B cell (primary cell): ENCODE measurements at places on chromosomes 5 and 9. TPM values are rescaled to one million over a fixed set of nuclear protein-coding genes. Genes with fewer than 3 reads are reported as not detected.

GRCh38 chr5:172450861-172451695 is 3.2 kb downstream of the SH3PXD2B start:
- peak; percentile 36 for DNase-seq

GRCh38 chr5:93403141-93403928 is 177.7 kb downstream of the NR2F1-AS1 start:
- no peak for DNase-seq

The SLCO6A1 gene
- not detected in 2 replicates for total RNA-seq

DNA sequence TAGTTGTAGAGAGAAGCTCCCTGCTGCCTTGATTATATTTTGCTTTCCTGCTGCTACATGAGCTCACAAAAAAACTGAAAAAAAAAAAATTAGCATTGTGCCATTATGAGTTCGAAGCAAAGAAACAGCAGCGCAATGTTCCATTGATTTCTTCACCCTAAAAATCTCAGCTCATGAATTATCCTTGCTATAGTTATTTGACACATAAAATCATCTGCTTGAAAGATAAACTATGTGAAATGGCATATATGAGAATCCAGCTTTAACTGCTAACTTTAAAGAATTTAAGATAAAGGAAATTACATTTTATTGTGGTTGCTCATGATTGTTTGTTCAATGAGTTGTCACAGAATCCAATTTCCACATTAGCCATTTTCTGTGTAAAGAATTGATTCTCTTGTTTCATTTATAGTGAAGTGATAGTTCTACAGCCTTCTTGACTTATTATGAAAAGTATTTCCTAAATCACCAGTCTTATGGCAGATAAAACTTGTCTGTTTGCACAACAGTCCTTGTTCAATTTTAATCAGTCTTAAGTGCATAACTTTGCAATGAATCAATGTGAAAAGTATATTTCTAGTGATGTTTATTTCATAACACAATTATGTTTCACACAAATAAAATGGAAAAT is 1275.0 kb upstream of the CDH9 start:
- no peak for DNase-seq

DNA sequence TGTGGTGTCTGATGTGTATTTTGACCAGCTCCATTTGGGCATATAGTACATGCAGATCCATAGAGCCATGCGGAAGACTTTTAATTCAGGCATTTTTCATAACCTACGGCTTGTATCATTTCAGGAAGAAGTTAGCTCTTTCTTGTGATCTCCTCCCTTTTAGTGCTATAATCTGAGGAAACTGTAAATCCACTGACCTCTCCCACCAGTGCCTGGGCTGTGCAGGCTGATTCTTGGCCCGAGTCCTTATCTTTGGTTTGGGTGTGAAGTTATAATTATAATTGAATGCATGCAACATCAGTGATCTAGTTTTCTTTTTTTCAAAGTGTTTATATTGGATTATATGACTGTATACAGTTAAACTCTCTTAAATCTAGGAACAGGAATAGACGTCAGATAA is 247.9 kb downstream of the PCSK5 start:
- DNase-seq, result no peak

The FYB1 gene
- total RNA-seq, result 1.00 and 1.3 TPM in 2 replicates

The LCP2 gene
- 13.6 and 13.9 TPM in 2 replicates for total RNA-seq

The FOXI1 gene
- total RNA-seq, result not detected in 2 replicates
